GM04504 (cell line): ENCODE measurements at places on chromosomes 16 and 17.

DNA sequence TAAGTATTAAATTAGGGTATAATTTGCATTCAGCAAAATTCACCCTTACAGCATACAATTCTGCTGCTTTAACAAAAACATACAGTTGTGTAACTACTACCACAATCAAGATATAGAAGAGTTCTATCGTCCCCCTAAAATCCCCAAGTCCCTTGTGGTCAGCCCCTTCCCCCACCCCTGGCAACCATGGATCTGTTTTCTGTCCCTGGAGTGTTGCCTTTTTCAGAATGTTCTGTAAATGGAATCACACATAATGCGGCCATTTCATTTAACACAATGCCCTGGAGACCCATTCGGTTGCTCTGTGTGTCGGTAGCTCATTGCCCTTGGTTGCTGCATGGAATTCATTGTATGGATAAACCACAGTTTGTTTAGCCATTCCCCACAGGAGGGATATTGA, 190.2 kb downstream of the IRX5 start:
- DNase-seq = no peak

DNA sequence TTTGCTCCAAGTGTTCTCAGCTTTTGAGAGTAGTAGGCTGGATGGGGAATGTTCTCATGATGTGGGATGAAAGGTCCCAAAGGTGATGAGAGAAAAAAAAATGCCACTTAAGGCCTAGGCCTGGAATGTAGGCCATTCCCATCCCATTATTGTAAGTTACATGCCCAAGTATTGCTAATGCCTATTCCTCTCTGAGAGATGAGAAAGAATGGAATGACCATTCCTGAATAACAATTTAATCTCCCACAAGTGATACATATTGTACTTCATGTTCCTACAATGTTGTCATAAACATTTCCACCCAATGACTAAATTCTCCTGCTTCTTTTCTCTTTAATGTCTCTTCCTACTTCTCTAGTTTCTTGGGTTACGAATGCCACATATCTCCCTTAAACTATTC, 102.8 kb upstream of the KCNJ16 start:
- DNase-seq = no peak

DNA sequence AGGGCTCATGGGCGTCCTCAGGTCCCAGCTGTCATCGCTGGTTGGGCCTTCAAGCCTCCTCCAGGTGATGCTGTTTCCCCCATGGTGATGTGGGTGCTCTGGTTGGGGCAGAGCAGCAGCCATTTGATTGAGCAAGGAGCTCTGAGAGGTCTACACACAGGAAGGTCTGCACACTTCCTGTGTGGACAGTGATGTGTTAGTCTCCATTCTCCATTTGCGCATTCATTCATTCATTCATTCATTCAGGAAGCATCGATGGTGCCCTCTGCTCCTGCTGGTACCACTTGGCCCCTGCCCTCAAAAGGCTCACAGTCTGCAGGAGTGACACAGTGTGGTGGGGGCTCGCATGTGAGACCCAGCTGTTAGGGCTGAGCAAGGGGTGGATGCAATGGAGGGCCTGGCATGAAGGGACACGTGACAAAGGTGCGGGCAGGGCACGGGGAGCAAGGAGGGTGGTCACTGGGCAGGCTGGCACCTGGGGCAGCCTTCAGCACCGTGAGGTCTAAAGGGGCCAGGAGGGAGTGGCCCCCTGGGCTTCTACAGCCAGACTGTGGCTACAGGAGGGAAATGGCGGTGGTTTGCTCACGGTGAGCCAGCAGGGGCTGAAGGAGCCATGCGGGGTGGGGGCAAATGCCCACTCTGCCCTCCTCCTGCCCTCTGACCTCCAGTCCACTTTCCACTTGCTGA, 1.5 kb downstream of the ADGRG3 start:
- no peak for DNase-seq

DNA sequence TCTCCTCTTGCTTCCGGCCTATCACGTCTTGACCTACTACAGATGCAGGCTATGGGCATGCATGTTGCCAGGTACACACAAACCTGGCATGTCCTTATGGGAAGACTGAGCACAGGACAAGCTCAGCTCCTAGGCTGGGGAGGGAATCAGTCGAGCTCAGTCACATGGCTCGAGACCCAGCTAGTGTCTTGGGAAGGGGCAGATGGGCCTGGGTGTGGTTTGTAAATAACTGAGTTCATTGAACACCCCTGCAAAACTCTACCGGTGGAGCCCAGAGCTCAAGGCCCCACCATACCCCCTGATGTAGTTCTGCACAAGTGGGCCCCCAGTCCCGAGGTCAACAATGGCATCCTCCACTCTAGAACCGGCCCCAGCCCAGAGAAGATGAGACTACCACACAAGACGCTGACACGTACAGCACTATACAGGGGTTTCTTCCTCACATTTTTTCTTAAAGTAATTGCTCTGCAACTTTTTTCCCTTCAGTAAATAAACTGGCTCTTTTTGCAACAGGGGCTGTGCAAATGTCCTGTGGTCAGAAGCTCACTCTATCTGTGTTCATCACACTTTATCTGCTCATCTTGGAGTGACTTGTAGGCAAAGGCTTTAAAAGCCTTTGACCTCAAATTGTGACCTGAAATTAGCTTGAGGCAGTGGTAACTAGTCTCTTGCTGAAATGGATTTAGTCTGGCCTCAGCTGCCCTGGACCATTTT, 22.9 kb downstream of the ZNHIT3 start:
- DNase-seq = no peak

DNA sequence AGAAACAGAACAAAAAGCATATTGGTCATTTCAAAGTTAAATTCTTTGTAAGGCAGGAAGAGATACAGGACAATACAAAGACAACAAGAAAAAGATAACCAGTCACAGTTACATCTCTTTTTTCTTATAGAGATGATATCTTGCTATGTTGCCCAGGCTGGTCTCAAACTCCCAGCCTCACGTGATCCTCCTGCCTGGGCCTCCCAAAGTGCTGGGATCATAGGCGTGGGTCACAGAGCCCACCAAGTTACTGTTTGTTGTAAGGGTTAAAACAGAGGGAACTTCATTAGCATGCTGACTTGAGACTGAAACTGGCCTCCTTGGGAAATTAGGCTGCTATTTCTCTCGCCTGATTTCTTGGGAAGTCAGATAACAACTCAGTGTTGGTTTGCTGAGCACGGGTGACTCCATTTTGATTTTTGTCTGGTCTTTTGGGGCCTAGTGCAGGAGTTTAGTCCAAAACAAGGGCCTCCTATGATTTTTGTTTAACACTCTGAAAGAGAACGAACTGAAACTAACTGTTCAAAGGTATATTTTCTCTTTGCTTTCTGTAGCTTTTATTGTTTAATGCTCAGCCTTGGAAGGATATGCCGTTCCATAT, 31.5 kb upstream of the SEC14L1 start:
- DNase-seq = no peak

GRCh38 chr17:55717898-55718735, 4.5 kb downstream of the TMEM100 start:
- DNase-seq = no peak

- DNase-seq = no peak
These were observed 1.2 kb upstream of the ZKSCAN2 start for GRCh38 chr16:25258861-25259179.

GRCh38 chr16:78390092-78390491, 290.6 kb downstream of the WWOX start:
- DNase-seq = no peak

GRCh38 chr16:82236875-82237274, 66.9 kb upstream of the MPHOSPH6 start:
- DNase-seq = no peak

GRCh38 chr17:48754500-48755261, 26.1 kb upstream of the HOXB13 start:
- DNase-seq = no peak
